ENCODE measurements at places on chromosomes 2 and 18.
A peak's percentile ranks its signal among the peaks of the same experiment; 100 is the strongest.

DNA sequence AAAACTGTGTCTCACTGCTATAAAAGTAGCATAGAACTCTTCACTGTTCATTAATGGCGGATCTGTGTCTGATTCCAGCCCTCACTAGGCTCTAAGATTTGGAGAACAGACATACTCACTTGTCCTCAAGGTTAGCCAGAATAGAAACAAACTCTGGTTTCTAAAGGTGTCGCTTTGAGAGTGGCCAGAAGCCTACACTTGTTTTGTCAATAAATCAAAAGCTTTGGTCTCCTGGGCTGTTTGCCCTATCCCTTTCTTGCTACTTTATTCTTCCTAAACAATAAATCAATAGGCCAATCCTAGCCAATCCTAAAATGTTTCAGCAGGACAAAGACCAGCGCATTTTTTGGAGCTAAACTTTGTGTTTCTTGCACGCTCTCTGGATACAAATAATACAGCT is 1064.6 kb upstream of the CHAC2 start:
- DNase-seq: no peak

DNA sequence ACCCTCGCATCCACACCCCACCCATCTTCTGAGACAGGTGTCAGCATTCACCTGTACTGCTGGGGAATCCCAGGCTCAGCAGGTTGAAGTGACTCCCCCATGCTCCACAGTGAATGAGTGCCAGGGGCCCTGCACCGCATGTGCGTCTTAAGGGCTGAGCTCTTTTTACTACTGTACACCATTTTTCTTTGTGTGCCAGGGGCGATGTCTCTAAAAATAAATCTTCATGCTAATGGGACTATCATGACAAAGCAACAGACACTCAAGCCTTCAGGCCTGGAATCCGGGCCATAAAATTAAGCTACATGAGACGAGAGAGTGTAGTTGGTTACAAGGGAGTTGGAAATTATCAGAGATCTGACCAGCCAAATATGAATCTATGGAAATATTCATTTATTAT is 294.8 kb downstream of the LPIN1 start:
- DNase-seq: no peak

DNA sequence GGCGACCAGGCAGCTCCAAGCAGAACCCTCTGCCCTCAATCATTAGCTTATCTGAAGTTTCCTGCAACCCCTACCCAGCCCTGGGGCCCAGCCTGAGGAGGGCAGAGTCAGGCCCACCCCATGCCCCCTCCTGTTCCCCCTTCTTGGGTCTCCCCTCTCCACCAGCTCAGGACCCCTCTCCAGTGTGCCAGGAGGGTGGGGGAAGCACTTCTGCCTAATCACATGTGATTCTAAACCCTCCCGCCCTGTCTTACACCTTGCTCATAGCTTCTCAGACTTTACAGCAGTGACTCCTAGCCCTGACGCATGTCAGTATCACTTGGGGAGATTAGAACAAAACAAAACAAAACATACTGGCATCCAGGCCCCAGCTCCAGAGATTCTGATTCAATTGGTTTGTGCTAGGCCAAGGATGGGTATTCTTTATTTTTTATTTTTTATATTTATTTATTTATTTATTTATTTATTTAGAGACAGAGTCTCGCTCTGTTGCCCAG is 42.5 kb upstream of the ASAP2 start:
- no peak for DNase-seq

GRCh38 chr18:21714474-21714873 is 9.9 kb upstream of the ABHD3 start:
- no peak for DNase-seq

- DNase-seq: no peak
These were observed 165.3 kb downstream of the RNF152 start for GRCh38 chr18:61727241-61728193.

- DNase-seq: peak; percentile 39
These were observed at the start of gene DPP10 for GRCh38 chr2:114442510-114442909. TSS of gene DPP10 (plus strand) at chr2:114442641.

DNA sequence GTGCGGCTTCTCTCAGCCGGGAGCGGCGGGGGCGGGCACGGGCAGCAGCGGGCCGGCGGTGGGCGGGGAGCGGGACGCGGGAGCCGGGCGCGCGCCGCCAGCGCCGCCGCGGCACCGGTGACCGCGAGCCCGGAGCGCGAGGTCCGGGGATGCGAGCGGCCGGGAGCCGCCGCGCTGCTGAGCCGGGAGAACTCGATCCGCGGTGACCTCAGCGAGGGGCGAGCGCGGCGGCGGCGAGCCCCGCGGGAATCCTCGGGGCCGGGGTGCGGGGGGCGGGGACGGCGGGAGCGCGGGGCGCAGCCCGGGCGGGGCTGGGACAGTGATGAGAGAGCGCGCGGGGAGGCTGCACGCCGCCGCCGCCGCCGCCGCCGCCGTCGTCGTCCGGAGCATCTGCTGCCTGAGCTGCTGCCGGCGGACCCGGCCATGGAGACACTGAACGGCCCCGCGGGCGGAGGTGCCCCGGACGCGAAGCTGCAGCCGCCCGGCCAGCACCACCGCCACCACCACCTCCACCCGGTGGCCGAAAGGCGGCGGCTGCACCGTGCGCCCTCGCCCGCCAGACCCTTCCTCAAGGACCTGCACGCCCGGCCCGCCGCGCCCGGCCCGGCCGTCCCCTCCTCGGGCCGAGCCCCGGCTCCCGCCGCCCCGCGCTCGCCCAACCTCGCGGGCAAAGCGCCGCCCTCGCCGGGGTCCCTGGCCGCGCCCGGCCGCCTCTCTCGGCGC is at the start of gene MTCL1:
Gene MTCL1 (plus strand): TSS at position 319 of the 723 bp plus-strand sequence. CDS start 105 bp downstream, at position 424.
- DNase-seq: no peak

- no peak for DNase-seq
These were observed 54.7 kb downstream of the MTA3 start for GRCh38 chr2:42622943-42623676.

- DNase-seq: no peak
These were observed 918 bp downstream of the EIF5B start for GRCh38 chr2:99338029-99338585.

DNA sequence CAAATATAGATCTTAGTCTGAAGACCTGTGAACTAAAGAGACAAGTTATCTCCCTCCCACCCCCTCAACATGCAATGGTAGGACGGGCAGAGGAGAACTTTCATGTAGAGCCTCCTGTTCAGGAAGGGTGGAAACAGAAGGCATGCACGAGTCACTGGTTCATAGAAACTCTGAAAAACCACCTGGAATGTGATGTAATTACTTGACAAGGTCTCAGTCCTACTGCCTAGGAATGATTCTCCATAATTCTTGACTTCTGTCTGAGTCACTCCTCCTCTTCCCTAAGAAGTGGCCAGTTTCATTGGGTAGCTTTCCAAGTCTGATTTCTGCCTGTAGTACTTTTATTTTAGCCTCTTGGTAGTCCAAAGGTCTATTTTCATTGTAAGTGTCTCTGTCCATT is 277.3 kb downstream of the PTPRM start:
- no peak for DNase-seq

GRCh38 chr2:46351750-46352138 is 54.5 kb downstream of the EPAS1 start:
- DNase-seq: no peak

DNA sequence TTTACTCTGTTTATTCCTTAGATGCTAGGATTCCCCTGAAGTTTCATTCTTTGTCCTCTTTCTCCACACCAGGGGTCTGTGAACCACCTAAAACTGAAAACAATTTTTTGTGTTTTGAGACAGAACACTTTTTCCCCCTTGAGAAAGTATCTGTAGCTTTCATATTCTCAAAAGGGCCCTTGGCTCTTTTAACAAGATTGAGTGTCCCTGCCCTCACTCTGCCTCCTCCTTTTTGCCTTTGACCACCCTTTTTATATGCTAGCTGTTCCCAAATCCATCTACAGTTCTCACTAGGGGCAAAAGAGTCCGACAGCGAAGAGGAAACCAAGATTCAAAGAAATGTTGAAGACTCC is 883 bp upstream of the EHBP1 start:
- no peak for DNase-seq

DNA sequence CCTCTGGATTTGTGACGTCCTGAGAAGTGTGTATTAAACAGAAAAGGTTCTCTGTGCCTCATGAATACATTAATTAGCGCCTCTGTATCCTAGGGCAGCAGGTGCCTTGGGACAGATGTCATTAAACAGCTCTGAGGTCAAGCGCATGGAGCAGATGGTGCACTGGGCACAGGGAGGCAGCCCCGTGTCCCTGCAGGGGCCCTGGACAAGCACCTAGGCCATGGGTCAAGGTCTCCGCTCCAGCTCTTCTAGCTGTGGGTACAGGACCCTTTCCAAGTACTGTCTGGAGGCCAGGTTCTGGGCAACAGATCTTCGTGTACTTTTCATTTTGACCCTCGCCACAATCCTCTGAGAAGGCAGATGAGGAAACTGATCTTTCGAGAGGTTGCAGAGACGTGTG is 126.4 kb downstream of the KCTD1 start:
- no peak for DNase-seq

GRCh38 chr2:32168513-32168912 is 2.8 kb downstream of the SLC30A6 start:
- no peak for DNase-seq

DNA sequence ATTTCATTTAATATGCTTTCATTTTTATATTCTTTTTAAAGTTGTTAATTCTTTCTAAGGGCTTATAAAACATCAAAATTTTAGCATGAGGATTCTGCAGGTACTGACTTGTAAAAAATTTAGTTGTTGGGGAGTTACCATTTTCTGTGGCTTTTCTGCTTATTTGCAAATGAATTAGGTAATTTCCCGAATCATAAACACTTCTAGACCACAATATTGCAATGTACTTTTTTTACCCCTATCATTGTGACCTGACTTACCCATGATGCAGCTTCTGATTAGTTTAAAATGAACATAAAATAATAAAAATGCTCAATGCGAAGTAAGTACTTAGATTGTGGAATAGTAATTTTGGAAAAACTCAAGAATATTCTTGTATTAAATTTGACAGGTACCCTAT is 11.4 kb downstream of the ARL6IP6 start:
- no peak for DNase-seq

DNA sequence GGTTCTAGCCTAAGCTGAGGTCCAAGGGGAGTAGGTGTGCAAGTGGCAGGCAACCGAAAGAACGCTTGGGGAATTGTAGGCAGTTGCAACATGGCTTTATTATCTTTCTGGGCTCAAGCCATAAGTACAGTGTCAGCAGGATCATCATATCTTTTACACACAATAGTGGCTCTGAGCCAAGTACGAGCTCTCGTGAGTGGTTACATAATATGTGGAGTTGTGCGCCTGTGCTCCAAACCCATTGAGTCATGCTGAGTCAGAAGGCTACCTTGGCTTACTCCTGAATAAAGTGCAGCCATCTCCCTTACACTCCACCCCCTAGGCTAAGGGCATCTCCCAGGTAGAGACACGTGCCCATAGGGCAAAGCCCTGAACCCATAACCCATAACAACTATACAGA is 233.9 kb downstream of the SATB2 start:
- no peak for DNase-seq

DNA sequence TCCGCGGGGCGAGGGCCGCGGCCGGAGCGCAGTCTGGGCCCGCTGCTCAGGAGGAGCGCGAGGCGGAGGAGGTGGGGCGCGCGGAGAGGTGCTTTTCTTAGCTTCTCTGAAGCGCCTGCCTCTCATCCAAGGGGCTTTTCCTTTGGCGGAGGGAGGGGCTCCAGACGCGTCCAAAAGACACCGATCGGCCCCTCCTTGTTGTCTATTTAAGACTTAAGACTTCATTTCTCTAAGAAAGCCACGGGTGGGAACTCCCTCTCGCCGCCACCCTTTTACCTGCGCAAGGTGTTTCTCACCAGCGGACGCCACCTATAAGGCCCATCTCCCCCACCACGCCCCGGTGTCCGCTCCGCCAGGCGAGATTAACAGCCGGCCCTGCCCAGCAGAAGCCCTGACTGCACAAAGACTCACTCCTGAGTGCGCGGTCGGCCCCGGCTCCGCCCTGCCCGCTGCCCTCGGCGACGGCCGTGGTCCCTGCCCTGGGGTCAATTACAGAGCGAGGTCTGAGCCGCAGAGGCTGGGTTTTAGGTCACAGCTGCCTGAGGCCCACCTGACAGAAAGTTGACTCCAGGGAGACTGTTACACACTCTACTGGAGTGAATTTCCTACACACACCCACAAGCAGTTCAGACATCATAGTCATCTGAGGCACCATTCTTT is at the start of gene DSC2:
Gene DSC2 (minus strand): TSS at position 397 of the 660 bp plus-strand sequence. CDS start 450 bp downstream, outside the sequence.
- DNase-seq: peak; percentile 11

- DNase-seq: no peak
These were observed 797 bp downstream of the TTC32 start for GRCh38 chr2:19900931-19901441.

DNA sequence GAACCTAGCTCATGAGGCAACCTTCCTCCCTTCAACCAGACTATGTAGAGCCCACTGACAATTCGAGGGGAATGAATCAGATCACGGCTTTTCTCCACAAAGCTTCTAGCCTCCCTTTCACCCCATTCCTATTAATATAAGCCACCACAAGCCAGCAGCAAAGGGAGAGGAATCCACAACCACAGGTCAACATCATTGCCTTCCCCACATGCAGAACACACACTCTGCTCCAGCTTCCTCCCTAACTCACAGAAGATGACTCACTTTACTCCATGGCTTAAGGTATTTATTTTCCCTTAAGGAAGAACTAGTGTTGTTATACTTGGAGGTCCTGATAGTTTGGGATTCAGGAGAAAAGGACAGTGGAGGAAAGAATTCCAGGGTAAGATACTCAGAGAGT is 272.2 kb downstream of the C1D start:
- DNase-seq: no peak

DNA sequence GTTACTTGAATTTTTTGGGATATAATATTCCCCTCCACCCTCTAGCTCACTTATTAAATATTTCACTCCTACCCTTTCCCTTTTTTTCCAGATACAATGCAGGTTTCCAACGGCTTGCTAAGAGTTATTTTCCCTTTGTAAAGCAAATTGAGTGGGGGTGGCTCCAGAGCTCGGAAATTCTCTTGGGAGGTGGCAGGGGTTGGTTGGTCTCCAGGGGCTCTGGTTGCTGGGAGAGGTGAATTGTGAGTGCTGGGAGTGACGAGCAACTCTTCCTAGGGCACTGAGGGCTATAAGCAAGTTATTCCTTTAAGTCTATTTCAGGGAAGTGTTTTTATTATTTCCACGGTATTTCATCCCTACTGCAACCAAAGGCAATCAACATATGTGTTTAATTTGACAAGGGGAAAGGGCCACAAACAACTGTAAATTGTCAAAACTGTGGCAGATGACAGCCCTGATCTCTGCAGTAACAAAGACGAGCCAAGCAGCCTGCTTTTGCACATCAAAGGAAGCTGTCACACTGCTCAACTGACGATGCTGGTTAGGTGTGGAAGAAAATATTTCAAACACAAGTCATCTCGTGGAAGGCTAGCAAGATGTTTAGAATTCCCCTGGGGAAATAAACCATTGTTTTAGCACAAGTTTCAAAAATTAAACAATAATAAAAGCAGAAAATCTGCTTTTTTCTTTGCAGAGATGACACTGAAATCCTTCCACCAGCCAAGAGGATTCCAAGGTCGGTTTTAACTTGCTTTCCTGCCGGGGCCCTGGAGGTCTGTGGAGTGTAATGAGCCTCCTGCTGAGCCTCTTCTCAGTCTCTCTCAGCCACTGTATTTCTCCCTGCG is 34.8 kb upstream of the ASXL2 start:
- DNase-seq: peak; percentile 58

Measured in NT2/D1 (cell line).